Effector CD8-positive, alpha-beta T cell (primary cell): ENCODE measurements at places on chromosomes 3 and 15.

- DNase-seq = peak; percentile 7
These were observed 19.9 kb downstream of the SPICE1 start for GRCh38 chr3:113495035-113495434.

DNA sequence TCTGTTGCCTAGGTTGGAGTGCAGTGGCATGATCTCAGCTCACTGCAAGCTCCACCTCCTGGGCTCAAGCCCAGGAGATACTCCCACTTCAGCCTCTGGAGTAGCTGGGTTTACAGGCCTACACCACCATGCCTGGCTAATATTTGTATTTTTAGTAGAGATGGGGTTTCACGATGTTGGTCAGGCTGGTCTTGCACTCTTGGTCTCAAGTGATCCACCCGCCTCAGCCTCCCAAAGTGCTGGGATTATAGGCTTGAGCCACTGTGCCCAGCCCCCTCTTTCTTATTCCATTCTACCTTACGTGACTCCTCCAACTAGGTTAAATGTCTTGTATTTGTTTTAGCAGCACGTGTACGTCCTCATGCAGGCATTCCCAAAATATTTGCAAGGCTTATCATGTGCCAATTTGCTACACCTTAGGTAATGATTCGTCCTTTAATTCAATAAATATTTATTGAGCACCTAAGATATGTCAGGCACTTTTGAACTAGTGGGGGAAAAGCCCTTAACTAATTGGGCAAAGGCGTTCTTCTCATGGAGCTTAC lies 14.9 kb upstream of the MAGI1 start:
- no peak for DNase-seq

DNA sequence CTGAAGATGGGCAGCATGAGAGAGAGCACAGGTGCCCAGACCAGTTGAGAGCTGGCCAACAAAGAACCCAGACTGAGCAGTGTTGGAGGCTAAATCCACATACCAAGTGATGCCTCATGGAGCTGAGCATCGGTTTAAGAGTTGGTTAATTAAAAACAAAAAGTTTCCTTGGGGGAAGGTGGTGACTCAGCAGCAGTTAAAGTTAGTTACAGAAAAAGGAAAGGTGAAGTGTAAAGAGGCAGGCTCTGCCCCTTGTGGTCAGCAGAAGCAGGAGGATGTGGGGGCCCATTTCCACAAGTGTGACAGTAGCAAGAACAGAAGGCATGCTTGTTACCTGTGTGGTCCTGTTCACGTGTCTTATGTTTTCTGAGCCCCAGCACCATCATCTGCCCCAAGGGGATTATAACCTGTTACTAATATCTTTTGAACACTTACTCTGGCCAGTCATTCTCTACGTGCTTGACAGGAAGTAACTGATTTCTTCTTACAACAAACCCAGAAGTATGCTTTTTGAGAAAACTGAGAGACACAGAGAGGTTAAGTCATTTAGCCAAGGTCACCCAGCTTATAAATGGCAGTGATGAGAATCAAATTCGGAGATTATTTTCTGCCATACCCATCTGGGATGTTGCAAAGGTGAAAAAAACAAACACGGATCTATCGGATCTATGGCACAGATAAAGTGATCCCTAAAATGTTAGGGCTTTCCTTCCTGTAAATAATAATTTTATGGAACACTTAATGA lies 91.0 kb downstream of the EPHB1 start:
- DNase-seq = no peak

DNA sequence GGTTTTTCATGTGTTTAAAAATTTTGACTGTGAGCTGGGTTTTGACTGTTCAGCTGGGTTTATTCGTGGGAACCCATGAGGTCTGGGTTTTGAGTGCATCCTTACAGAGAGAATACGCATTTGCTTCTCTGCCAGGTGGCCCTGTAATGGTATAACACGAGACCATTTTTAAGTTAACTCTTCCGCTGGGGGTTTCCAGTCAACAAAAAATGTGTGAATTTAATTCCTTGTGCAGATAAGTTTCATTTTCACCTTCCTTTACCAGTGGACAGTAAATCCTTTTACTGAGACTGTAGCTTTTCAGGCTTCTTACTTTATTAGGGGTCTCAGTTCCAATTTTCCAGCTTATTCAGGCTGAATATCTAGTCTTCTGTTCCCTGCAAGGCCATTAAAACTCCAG lies 149.6 kb downstream of the OPA1 start:
- no peak for DNase-seq

DNA sequence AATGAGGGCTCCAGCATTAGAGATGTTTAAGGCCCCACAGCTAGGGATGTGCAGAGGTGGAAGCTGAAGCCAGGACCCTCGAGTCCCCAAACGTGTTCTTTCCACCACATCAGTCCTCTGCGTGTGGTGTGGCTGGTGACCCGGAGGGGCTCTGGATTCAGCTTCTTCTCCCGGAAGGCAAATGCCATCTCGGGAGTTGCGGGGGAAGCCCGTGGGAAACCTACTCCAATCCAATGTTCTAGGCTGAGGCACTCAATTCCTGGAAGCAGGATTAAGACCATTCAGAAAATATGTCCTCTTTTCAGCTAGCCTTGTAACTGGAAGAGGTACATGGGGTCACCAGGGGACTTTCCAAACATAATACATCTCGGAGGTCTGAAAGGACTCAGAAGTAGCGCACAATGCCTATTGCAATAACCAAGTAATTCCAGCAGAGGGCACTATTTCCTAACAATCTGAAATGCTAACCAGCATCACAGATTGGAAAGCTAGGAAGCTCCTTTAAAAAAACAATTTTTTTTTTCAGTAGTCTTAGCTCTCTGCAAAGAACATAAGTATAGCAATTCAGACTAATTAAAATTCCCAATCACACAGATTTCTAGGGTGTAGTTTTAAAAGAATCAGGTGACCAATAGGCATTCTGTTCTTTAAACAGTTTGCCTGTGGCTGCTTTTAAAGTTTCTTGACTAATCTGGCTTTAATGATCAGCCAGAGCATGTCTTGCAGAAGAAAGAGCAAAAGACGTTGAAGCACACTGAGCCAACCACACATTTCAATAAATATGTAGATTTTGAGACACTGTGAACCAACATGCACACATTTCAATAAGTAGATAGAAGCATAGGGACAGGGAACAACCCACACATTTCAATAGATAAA lies 36.1 kb downstream of the BNC1 start:
- no peak for DNase-seq

DNA sequence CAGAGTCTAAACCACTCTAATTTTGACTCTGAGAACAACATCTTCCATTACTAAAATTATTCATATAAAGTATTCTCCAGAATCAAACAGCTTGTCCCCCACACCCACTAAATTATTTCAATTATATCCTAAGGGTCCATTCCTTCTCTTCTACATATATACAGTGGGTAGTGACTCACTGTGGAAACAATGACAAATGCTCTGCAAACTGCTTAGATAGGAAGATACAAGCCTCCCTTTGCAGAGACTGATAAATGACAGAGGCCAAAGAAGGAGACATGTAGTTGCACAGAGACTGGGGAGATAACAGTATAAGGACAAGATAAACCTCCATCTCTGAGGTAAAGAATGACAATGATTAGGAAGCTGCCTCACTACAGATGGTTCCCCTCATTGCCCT lies 1087.4 kb downstream of the AGBL1 start:
- no peak for DNase-seq

DNA sequence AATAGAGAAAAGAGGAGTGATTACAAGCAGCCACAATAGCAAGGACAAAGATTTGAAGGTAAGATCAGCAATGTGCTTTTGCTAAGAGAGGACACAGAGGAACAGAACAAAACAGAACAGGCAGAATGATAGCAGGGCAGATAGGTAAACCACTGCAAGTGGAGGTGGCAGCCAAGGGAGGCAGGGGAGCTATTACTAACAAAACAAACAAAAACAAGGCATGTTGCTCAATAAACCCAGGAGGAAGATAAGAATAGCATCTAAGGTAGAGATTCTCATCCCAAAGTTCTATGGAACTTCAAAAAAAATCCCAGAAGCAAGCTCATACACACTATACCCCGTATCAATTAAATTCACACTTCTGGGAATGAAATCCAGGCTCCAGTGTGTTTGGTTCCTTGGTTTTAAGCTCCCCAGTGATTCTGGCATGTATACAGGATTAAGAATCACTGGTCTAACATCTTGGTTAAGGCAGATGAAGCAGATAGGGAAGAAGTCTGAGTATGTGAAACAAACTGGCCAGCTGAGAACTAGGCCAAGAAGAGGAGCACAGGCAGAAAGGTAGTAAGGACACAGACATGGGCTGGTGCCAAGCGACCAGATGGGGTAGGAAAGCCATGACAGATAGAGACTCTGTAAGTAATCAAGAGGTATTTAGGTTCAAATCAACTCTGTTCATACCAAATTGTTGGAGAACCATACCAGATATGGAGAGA lies 189.2 kb downstream of the DTWD1 start:
- DNase-seq = no peak

- DNase-seq = no peak
These were observed 274.7 kb downstream of the RPLP1 start for GRCh38 chr15:69727121-69727924.

DNA sequence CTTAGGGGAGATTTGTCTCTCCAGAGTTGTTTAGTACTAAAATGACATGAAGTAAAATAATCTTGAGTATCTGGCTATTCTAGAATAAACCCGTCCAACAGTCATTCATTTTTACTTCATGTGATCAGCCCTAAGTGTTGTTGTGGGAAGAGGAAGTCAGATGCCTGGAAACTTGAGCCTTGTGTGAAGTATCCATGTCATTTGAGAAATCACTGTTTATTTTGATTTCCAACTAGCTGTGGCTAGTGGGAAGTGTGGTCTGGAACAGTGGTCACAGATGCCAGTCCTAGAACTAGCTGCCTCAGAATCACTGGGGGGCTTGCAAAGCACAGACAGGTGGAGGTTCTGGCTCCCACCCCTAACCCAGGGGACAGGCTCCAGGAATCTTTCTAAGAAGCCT lies 77.7 kb upstream of the LIMD1 start:
- DNase-seq = no peak

DNA sequence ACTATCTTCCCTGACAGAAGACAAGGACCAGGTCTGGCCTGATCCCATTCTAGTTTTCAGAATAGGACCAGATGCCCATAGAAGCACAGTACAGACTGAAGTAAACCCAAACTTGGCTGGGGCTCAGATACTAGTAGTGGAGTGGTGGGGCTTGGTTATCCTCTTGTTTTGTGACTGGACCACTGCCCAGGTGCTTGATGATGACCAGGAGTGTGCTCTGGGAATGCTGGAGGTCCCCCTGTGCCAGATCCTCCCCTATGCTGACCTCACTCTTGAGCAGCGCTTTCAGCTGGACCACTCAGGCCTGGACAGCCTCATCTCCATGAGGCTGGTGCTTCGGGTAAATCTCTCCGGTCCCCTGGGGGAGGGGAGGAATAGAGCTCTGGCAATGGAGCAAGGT lies 36.3 kb downstream of the ESYT3 start:
- DNase-seq = no peak

DNA sequence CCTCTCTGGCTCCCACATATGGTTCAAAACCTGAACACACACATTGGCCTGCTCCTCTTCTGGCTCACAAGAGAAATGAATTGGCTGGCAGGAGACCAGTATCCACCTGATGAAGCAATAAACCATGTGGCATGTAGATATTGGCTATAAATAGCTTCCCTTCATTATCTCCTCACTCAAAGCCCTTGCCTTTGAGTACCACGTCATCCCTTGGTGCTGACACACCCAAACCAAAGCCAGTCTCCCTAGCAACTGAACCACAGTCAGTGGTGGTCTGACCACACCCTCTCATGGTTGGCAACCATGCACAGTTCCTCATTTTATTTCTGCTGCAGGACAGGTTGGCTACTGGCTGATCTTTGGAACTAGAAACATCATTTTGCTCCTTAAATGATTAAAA lies 98.8 kb downstream of the ZNF621 start:
- no peak for DNase-seq

- no peak for DNase-seq
These were observed 29.7 kb upstream of the ARNT2 start for GRCh38 chr15:80374441-80374840.

GRCh38 chr15:28987337-28987736 lies 101.6 kb downstream of the APBA2 start:
- no peak for DNase-seq

DNA sequence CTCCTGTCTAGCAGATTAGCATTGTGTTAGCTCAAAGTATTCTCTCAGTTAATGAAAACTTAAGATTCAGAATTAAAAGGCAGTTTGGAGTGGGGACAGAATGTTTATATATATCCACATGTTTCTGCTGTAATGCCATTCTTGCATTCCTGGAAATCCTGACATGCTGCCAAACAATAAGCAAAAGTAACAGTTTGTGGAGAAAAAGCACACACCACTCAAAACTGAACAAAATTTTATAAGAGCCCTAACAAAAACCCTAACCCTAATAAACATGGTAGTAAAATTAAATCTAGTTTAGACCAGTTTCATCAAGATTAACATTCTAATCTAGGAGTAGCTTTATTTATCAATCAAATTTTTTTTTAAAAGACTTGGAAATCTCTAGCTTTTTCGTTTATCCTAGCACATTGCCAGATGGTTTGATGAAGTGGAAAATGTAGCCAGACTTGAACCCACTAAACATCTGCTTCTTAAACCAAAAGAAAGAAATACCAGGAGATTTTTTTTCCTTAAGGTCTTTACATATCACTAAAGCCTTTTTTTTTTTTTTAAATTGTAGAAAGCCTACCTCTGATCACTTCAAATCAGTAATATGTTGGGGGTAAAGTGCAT lies 3.7 kb downstream of the TCAIM start:
- no peak for DNase-seq

GRCh38 chr3:129245141-129245540 lies 4.3 kb upstream of the COPG1 start:
- DNase-seq = no peak

DNA sequence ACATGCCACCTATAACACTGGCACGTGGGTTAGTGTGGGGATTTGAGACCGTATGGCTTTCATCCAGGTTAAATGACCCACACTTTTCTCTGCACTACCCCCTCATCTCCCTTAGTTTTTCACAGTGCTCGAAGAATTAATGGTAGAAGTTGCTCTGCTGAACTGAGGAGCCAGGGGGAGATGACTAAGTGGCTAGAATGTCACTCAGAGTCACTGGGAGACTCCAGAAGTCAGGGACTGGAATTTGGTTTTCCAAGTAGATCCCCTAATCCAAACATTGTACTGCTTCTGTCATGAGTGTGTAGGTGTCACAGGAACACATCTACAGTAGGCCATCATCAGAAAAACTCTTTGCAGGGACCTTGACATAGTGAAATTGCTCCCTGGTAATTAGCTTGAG lies 181.0 kb upstream of the RASGRP1 start:
- DNase-seq = no peak

- DNase-seq = no peak
These were observed 171.4 kb upstream of the ALCAM start for GRCh38 chr3:105195260-105195659.

GRCh38 chr3:134471521-134472193 lies 14.1 kb downstream of the ANAPC13 start:
- no peak for DNase-seq

GRCh38 chr3:189508784-189509501 lies 122.2 kb upstream of the TP63 start:
- DNase-seq = no peak
